ENCODE measurements at places on chromosomes 2 and 18. TPM values are rescaled to one million over a fixed set of nuclear protein-coding genes. Genes with fewer than 3 reads are reported as not detected.

GRCh38 chr2:10242998-10243925 lies 59.4 kb upstream of the HPCAL1 start:
- DNase-seq: no peak

- DNase-seq: no peak
Measured at GRCh38 chr2:232587512-232587911, 37.0 kb downstream of the EIF4E2 start.

DNA sequence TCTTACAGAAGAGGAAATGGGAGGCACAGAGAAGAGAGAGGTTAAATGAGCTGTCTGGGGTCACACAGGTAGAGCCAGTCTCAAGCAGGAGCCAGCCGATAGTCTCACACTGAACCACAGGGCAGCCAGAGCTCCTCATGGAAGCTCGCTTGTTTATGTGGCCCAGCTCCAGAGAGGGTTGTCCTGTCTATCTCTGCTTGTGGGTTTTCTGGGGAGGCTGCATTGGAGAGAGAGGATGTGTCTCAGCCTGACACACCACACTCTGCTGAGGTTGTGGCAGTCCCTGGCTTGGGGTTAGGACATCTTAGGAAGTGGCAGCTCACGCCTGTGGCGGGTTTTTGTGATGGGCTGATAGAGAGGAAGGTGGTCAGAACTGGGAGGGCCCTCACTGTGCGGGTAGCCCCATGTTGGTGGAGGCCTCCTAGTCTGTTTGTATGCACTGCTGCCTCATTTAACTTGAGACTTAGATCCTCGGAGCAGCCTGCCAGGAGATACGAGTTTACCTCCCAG lies 52.3 kb downstream of the TCF7L1 start:
- DNase-seq: no peak

DNA sequence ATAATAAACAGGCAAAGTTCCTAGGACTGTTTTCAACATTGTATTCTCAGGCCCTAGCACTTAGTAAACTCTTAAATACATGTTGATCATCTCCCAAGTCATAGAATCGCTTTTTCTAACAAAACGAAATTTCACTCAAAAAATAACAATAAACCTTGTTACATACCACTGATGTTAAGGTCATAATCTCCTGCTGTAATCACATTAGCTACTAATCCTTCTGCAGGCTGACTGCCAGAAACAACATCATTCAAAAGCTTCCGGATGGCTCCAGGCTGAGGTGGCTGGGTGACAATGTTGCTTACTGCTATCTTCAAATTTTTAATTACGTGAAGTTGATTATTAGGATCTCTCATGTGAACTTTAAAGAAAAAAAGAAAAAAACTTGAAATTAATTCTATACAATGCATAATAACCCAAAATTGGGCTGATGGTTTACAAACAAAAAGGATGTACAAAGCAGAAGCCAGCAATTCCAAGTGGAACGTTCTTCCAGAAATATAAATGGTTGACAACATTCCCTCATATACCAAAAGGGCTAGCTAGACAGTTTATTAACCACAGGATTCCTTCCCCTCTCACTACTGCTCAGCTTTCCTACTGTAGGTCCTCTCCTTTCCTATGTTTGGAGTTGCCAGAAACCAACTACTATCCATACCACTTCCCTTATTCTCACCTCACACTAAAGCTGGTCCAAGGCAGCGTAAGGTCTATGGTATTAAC lies 11.6 kb downstream of the TRAPPC8 start:
- DNase-seq: no peak

GRCh38 chr2:20557635-20558034 lies 93.3 kb downstream of the HS1BP3 start:
- DNase-seq: no peak

DNA sequence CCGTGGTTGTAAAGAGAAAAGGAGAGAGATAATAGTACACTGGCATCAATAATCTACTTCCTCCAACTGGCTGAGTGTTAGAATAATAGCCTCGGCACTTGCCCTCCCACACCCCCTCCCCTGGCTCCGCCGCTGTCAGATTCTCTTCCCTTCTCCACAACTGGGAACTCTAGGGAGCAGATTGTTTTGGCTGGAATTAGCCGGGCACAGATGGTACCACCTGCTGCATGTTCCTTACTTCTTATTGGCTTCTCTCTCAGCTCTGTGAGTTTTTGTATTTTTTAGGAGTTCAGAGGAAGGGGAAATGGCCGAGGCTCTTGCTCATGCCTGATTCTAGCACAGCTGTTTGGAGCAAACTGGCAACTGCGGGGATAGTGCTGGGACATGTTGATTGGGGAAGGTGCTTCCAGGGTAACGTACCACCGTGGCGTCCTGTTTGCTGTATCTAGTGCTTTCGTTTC lies 140.0 kb downstream of the ZEB2 start:
- no peak for DNase-seq

DNA sequence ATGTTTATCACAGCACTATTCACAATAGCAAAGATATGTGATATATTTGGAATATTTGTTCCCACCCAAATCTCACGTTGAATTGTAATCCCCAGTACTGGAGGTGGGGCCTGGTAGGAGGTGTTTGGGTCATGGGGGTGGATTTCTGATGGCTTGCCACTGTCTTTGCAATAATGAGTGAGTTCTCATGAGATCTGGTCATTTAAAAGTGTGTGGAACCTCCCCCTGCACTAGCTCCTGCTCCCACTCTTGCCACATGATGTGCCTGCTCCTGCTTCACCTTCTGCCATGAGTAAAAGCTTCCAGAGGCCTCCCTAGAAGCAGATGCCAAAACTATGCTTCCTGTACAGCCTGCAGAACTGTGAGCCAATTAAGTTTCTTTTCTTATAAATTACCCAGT lies 72.2 kb upstream of the DYNC1I2 start:
- DNase-seq: no peak

DNA sequence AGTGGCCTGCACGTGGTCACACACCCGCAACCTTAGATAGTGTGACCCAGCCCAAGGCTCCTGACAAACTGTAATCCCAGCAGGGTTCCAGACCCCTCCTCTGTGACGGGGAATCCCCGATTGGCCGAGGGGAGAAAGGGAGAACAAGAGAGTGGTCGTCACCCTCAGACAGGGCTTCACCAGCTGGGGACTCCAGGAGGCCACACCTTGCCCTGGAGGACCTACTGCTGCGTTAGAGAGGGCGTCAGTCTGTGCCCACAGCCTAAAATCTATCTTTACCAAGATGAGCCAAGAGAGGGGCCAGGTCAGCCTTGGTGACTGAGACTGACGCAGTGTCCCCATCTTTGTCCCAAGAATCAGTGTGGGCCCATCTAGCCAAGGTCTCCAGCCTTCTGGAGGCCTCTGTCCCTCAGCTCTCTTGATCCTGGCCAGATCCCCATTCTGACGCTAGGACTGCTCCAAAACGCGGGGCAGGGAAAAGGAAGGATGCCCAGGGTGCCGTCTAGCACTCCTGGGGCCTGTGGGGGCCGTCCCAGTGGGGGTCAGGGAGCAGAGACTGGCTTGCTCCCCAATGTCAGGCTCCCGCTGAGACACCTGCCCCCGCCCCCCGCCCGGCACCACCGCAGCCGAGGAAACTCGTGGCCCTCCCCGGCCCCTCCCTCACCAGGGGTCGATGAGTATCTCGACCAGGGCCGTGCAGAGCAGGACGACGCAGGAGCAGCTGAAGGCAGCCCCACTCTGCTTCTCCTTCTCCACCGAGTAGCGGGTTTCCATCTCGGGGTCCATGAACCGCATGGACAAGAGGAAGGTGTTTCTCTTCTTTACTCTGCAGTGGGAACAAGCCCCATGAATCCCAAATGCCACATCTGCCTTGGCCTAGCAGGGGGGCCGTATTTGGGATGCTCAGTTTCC lies 40.9 kb downstream of the CENPO start:
- no peak for DNase-seq

REG1B gene
- not detected for total RNA-seq

UCN gene
- total RNA-seq: 1.4 TPM

ZSWIM2 gene
- total RNA-seq: not detected

DNER gene
- total RNA-seq: not detected

UGGT1 gene
- total RNA-seq: 50.0 TPM

IL1A gene
- total RNA-seq: 6.6 TPM

LDLRAD4 gene
- 29.3 TPM for total RNA-seq

Data from activated CD4-positive, alpha-beta T cell treated with anti-CD3 and anti-CD28 coated beads for 36 hours (primary cell).